ENCODE measurements at places on chromosomes 3 and 15. TPM values are rescaled to one million over a fixed set of nuclear protein-coding genes. Genes with fewer than 3 reads are reported as not detected.

The C15orf62 gene
- 1.2 TPM for total RNA-seq

The GASK1A gene
- not detected for total RNA-seq

GRCh38 chr15:26449291-26449690 is 323.6 kb downstream of the GABRB3 start:
- no peak for DNase-seq

DNA sequence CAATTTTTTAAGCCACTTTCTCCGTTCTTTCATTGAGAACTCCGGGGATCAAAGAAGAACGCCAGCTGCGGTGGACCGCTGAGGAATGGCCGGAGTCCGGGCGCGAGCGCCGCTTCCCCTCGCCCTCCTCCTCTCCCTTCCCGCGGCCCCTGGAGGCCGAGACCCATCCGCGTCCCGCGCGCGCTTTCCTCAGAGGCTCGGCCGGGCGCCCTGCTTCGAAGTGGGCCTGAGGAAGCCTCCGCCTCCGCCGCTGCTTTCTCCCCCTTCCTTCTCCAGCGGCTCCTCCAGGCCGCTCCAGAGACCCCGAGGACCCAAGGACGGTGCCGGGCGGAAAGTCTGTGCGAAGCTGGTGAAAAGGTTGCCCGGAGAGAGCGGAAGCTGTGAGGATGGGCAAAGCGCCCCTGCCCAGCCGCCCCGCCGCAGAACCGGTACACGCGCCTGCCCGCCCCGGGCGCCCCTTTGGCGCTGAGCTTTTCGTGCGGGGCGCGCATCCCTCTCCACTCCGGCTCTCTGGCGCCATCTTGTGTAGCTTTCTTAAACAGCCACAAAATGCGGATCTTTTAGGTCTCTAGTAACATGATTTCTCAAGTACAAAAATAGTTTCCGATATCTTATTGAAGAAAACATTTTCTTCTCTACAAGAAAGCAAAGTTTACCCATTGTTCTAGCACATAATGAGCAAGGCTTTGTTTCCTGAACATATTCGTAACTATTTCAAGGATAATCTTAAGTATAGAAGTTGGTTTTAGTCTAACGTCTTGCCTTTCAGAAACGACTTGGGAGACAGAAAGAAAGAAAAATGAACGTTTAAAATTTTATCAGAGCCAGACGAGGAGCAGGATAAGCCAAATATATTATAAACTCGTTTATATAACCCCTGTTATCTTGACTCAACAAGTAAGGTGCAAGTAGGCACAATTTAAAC is 59.2 kb upstream of the FAM174B start:
- DNase-seq, result peak; percentile 72

DNA sequence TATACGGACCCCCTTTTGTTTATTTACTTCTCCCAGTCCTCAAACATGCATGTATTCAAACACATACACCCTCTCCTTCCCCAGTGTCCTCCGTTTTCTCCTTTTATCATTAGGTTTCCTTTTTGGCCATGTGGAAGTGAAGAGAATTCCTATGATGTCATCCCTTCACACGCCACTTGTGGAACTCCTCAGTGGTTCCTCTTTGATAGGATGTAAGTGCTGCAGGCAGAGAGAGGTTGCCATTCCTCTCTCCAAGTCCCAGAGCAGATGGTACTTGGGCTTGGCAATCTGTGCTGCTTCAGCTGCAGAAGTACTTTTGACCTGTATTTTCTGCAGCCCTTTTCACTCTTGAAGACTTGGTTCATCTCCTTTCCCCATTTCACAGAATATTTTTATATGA is 32.9 kb upstream of the CRTC3 start:
- no peak for DNase-seq

- no peak for DNase-seq
Observed at GRCh38 chr3:21835264-21835663, 84.3 kb upstream of the ZNF385D start.

All from activated CD4-positive, alpha-beta memory T cell treated with anti-CD3 and anti-CD28 coated beads, Interleukin-2, amount 10 ng/mL, durations not matched to agents 7 days and 5 days (primary cell).